ENCODE measurements at places on chromosomes 6 and 20.
A peak's percentile ranks its signal among the peaks of the same experiment; 100 is the strongest.

DNA sequence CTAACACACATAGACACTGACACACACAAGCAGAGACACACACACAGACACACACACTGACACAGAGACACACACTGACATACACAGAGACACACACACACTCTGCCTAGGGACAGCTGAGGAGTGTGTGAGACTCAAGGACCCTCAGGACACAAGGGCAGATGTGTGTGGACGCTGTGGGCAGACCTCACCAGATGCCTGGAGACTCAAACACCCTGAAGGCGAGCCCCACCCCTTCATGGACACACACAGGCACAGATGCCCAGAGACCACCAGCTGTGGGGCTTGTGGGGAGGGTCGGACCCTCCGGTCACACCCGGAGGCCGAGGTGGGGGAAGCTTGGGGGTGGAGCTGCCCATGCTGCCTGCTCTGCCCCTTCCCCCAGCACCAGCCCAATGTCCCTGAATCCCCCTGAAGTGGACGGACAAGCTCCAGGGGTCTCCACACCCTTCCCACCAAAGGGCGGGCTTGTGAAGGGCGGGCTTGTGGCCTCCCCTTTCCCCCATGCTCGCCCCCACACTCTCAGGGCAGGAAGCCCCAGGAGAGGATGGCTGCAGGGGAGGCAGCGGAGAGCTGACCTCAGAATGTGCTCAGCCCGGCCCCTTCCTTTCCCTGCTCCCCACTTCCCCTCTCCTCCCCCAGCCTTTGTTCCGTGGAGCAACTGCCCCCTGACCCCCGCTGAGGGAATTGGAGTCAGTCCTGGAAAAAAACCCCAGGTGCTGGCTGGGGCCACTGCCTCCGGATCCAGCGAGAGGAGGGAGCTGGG, 13.9 kb upstream of the ABHD16B start:
- DNase-seq, result peak; percentile 21

DNA sequence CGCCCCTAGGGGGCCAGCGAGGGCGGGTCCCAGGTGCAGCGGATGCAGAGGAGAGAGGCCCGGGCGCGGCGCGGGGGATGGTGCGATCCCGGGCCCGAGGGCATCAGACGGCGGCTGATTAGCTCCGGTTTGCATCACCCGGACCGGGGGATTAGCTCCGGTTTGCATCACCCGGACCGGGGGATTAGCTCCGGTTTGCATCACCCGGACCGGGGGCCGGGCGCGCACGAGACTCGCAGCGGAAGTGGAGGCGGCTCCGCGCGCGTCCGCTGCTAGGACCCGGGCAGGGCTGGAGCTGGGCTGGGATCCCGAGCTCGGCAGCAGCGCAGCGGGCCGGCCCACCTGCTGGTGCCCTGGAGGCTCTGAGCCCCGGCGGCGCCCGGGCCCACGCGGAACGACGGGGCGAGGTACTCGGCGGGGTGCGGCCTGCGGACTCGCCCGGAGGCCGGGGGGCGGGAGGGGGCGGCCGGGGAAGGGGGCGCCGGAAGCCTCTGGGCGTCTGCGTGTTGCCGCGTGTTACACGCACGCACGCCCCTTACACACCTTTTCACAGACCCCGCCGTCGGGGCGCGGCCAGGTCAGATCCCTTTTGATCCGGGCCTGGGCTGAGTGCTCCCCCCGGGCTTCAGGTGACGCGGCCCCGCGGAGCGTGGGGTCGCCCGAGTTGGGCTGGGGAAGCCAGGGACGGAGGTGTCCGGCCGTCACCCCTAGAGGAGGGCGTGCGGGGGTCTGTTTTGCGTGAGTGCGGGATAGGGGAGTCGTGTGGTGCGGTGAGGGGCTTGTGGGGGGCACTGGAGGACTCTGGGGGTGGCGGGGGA, 412 bp downstream of the TRIB3 start:
- peak; percentile 31 for DNase-seq

DNA sequence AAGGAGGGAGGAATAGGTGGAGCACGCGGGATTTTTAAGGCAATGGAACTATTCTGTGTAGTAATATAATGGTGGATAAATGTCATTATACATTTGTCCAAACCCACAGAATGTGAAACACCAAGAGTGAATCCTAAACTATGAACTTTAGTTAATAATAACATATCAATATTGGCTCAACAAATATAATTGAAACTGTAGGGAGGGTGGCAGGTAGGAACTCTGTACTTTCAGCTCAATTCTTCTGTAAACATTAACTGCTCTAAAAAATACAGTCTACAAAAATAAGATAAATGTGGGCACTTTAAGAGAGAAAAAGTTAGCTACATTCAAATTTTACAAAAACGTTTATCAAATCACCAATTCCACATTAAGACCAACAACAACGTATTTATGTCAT, 136.7 kb upstream of the RUNX2 start:
- DNase-seq, result no peak

DNA sequence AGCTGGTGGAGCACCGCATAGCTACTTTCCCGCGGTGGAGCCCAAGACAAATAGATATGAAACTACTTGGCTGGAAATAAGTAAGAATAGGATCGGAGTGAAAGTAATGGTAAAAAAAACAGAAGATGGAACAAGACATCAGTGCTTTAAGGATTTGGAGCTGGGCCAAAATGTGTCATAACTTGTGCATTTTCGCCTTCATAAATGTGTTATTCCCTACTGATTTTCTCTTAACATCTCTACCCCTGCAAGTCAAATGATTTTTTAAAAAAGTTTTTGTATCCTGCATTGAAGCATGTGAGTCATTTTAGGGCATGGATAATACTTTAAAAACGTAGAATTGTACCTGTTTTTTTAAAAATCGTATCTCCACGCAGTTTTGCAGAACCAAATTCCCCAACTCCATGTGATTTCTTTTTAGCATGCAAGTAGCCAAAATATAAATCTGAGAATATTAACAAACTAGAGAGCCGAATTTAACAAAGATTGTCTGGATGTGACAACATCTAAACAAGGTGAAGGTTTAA, 882 bp upstream of the FAM184A start:
- peak; percentile 43 for DNase-seq

DNA sequence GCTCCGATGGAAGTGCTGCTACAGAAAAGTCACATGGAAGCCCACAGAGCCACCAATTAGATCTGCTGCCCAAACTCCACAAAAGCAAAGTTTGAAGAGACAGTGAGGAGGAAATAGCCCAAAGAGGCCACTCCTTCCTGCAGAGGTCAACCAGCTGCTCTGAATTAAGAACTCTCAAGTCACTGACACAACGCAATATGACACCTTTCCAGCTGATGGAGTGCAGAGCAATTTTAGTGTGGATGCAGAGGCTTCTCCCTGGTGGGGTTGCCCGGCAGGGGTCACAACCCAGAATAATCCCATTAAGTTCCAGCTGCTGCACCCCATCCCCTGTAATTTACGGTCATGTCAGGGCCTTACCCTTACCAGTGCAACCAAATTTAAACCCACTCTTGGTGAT, 361.9 kb upstream of the JARID2 start:
- DNase-seq, result peak; percentile 17

GRCh38 chr6:138115877-138116660, 8.8 kb upstream of the PERP start:
- DNase-seq, result peak; percentile 59

- no peak for DNase-seq
These were observed 43.3 kb downstream of the SPATA2 start for GRCh38 chr20:49872056-49872455.

DNA sequence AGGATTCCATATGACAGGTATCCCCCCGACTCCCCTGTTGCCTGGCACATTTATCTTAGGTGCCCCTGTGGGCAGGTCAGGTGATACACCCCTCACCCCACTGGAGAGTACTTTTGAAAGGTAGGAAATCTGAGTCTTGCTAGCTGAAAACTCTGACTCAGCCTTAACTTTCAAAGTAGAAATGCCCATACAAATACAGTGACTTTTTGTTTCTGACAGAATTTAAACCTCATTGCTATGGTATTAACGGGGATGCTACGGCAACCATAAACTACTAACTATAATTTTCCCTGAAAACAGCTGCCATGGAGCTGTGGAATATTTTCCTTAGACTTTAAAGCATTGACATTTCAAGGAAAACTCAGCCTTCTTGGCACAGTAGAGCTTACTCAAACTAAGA, 536.0 kb downstream of the RFPL4B start:
- DNase-seq, result no peak

GRCh38 chr20:23584434-23585199, 16.3 kb upstream of the CST9L start:
- DNase-seq, result no peak
